Activated CD8-positive, alpha-beta T cell treated with anti-CD3 and anti-CD28 coated beads, Interleukin-2, amount 10 ng/mL, durations not matched to agents 7 days and 5 days (primary cell): ENCODE measurements at places on chromosomes 16 and 17.

DNA sequence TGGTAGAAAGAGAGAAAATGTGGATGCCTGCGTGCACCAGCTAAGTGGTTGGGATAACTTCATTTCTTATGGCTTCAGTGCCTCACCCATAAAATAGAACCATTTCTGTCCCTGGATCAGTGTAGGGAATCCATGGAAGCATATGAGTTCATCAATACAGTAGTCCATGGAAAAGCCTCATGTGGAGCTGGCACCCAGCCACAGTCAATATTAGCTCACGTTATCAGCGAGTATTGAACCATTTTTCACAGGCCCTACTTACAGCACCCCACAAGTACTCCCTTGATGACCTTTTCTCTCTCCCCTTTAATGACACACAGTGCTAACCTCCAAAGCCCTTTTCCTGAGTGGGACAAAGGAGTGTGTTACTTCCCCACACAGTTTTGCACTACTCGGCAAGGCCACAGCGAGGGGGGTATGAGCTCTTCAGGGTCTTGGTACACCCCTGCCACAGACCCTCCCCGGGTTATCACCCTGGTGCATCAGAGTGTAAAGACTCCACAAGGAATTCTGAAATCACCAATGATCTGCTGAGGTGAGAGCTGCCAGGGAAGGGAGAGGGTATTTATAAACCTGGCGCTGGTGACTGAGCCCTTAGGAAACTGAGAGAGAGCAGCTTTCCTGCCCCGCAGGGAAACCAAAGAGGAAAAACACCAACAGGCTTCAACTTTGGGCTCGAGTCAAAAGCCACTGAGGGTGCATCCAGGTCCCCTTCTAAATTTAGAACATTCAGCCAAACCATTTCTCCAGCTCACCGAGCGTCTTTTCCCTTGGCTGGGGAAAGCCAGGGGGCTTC lies 36.9 kb downstream of the DYNLRB2 start:
- H3K4me1 ChIP-seq = peaks cover 43% of the 10 kb centered on the region
- no peak overlapping the region for H3K4me3 ChIP-seq

DNA sequence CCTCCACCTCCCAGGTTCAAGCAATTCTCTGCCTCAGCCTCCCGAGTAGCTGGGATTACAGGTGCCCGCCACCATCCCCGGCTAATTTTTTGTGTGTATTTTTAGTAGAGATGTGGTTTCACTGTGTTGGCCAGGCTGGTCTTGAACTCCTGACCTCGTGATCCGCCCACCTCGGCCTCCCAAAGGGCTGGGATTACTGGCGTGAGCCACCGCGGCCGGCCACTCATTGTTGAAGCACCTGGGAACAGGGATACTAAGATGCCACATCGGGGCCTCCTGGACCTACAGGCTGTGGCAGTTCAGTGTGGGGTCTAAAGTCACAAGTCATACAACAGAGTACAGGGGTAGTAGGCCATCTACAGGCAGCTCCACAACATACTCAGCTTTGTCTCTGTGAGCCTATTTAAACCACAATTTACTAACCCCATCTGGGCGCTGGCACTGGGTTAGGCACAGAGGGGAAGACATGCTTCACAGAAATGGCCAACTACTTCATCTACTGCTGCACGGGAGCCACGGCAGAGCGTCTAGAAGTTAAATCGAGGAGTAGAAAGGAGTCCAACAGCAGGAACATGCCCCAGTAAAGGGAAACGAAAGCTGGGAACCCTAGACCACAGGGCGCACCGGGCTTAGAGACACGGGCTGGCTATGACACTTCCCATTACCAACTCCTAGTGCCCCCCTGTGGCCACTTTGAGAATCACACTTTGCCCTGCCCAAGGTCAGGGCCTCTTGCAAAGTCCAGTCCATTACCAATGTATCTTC lies 4.3 kb downstream of the VAMP2 start:
- peak; percentile 93 for DNase-seq
- peaks cover 37% of the 10 kb centered on the region for H3K36me3 ChIP-seq
- no peaks in the 10 kb centered on the region for H3K27me3 ChIP-seq
- H3K4me1 ChIP-seq = peaks cover 40% of the 10 kb centered on the region

DNA sequence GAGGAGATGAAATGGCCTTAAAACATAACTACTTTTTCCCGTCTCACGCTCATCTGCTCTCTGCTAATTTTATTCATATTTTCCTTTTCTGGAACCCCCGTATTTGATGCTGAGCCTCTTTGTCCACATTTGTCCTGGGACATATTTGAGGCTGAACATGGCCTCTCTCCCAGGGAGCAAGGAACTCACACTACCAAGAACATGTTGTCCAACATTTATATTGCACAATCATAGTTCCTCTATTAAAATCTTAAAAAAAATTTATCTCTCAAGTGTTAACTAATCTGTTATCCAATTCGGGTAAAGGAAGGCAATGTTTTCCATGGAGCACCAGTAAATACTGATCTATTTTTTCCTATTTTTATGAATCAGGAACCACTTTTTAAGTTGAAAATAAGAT lies 60.2 kb downstream of the CMC2 start:
- H3K4me3 ChIP-seq = no peak overlapping the region
- no peaks in the 10 kb centered on the region for H3K36me3 ChIP-seq
- H3K27me3 ChIP-seq = no peaks in the 10 kb centered on the region
- H3K4me1 ChIP-seq = no peaks in the 10 kb centered on the region
- no peak for DNase-seq

GRCh38 chr17:66730461-66730923 lies 104.4 kb upstream of the CACNG5 start:
- peaks cover 30% of the 10 kb centered on the region for H3K36me3 ChIP-seq
- H3K4me3 ChIP-seq = no peak overlapping the region
- peaks cover 11% of the 10 kb centered on the region for H3K4me1 ChIP-seq
- no peak for DNase-seq
- H3K27ac ChIP-seq = no peak overlapping the region
- no peaks in the 10 kb centered on the region for H3K27me3 ChIP-seq

DNA sequence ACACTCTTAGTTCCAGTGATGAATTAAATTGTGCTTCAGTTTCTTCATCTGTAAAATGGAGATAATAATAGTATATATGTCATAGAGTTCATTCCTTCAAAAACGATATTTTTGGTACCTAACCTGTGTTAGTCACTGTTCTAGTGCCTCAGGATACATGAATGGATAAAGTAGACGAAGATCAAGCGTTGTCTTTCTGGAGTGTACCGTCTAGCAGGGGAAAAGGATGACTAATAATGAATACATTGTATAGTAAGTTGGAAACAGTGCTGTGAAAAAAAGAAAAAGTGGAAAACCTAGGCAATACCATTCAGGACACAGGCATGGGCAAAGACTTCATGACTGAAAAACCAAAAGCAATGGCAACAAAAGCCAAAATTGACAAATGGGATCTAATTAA lies 8.6 kb downstream of the KRT10 start:
- H3K4me3 ChIP-seq = no peak overlapping the region
- no peak for DNase-seq
- H3K27ac ChIP-seq = no peak overlapping the region
- H3K4me1 ChIP-seq = peaks cover 10% of the 10 kb centered on the region

GRCh38 chr16:3020604-3021448 lies 658 bp downstream of the TNFRSF12A start:
- peaks cover 53% of the 10 kb centered on the region for H3K4me1 ChIP-seq
- H3K27ac ChIP-seq = peak overlapping the region; percentile 94
- DNase-seq = peak; percentile 52
- peak overlapping the region; percentile 85 for H3K4me3 ChIP-seq

DNA sequence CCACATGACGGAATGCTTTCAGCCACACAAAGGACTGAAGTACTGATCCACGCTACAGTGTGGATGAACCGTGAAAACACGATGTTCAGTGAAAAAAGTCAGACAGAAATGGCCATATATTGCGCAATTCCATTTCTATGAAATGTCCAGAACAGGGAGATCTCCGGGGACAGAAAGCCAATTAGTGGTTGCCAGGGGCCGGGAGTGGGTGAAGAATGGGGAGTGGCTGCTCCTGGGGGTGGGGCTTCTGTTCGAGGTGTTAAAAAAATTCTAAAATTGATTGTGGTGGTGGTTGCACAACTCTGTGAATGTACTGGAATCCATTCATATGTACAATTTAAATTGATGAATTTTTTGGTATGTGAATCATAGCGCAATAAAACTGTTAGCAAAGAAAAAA lies 154.8 kb upstream of the HSBP1 start:
- H3K36me3 ChIP-seq = no peaks in the 10 kb centered on the region
- no peaks in the 10 kb centered on the region for H3K4me1 ChIP-seq
- no peak overlapping the region for H3K27ac ChIP-seq
- DNase-seq = no peak
- no peak overlapping the region for H3K4me3 ChIP-seq
- no peaks in the 10 kb centered on the region for H3K27me3 ChIP-seq

GRCh38 chr17:78789663-78790181 lies 7.6 kb upstream of the CYTH1 start:
- peaks cover 37% of the 10 kb centered on the region for H3K4me1 ChIP-seq
- peak overlapping the region; percentile 77 for H3K27ac ChIP-seq
- peak overlapping the region; percentile 18 for H3K4me3 ChIP-seq

GRCh38 chr17:70644096-70644495 lies 474.8 kb downstream of the KCNJ2 start:
- H3K36me3 ChIP-seq = no peaks in the 10 kb centered on the region
- no peaks in the 10 kb centered on the region for H3K27me3 ChIP-seq
- H3K4me1 ChIP-seq = no peaks in the 10 kb centered on the region
- H3K27ac ChIP-seq = no peak overlapping the region
- DNase-seq = no peak
- H3K4me3 ChIP-seq = no peak overlapping the region

DNA sequence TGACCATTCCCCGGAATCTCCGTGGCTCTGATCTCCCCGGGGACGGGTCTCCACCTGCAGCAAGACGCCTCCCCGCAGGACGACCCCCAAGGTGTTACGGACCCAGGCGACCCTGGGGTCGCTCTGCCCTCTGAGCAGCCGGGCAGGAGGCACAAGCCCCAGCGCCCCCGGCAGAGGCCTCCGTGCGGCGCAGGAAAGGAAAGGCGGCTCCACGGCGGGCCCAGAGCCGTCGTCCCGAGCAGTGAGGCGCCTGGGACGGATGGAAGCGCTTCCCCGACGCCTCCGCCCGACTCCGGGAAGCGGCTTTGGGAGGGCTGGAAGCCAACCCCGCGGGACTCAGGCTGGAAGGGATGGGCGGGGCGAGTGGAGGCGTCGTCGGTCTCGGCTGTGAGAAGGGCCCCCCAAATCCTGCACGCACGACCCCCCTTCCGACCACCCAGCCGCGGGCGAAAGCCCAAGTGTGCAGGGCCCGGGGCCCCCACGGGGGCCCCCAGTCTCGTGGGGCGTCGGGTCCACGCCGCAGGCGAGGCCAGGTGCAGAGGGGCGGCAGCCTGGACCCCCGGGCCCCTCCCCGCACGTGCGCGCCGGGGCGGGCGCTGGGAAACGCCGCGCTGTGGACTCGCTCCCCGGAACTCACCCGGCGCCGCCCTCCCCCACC lies 32.7 kb upstream of the RPH3AL start:
- no peak overlapping the region for H3K27ac ChIP-seq
- peaks cover 34% of the 10 kb centered on the region for H3K27me3 ChIP-seq
- peaks cover 3% of the 10 kb centered on the region for H3K36me3 ChIP-seq
- peak overlapping the region; percentile 48 for H3K4me3 ChIP-seq

DNA sequence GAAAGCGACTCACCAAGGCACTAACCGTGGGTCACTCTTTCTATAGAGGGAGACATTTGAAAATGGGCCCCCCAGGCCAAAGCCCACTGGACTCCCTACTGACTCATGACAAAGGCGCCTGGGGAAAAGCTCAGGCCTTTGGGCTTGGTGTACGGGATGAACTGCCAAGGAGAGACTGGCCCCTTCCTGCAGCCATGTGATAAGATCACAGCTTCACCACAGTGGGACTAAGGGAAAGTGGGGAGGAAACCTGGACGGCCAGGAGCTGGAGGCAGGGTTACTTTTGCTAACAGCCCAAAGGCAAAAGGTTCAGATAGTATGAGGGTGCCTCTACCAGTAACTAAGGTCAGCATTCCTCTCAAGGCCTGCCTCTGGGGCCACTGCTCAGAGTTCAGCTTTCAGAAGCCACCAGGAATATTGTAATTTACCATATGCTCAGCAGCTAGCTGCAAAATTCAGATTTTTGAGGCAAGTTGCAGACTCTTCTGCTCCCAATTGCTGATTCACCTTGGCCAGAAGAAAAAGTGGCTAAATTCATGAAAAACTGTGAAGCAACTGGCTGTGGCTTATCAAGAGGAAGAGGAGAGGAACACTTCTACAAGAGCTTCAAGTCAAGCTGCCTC lies 37.1 kb upstream of the SLC25A19 start:
- H3K27me3 ChIP-seq = no peaks in the 10 kb centered on the region
- no peak for DNase-seq
- peaks cover 42% of the 10 kb centered on the region for H3K36me3 ChIP-seq
- H3K27ac ChIP-seq = peak overlapping the region; percentile 51

DNA sequence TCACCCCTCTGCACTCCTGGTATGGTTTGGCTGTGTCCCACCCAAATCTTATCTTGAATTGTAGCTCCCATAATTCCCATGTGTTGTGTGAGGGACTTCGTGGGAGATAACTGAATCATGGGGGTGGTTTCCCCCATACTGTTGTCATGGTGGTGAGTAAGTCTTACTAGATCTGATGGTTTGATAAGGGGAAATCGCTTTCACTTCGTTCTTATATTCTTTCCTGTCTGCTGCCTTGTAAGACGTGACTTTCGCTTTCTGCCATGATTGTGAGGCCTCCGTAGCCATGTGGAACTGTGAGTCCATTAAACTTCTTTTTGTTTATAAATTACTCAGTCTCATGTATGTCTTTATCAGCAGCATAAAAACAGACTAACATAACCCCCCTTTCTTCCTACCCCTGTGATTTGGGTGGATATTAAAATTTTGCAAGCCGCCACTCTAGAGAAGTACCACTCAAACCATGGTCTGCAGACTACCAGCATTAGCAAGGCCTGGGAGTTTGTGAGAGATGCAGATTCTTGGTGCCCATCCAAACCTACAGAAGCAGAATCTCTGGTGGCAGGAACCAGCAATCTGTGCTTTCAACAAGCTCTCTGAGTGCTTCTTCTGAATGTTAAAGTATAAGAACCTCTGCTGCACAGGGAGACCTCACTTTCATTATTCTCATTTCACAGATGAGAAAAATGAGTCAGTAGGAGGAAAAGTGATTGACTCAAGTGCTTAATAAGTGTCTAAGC lies 999.5 kb upstream of the EEF2KMT start:
- no peak overlapping the region for H3K4me3 ChIP-seq
- H3K36me3 ChIP-seq = no peaks in the 10 kb centered on the region
- H3K27me3 ChIP-seq = no peaks in the 10 kb centered on the region
- H3K27ac ChIP-seq = no peak overlapping the region

DNA sequence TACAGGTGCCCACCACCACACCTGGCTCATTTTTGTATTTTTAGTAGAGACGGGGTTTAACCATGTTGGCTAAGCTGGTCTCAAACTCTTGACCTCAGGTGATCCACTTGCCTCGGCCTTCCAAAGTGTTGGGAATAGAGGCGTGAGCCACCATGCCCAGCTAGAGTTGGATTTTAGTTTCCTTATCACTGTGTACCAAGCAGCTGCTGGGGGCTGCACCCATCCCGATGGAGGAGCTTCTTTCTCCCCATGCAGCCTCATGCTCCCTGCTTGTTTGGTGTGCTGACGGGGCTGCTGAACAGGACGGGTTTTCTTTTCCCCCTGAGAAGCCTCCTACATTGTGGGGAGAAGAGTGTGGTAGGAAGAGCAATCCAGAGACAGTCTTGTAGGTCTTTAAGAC lies 173.2 kb downstream of the LGALS9B start:
- no peak overlapping the region for H3K4me3 ChIP-seq
- H3K27ac ChIP-seq = no peak overlapping the region
- no peaks in the 10 kb centered on the region for H3K4me1 ChIP-seq
- no peak for DNase-seq
- peaks cover 3% of the 10 kb centered on the region for H3K27me3 ChIP-seq
